HS-5 (cell line): ENCODE measurements at places on chromosomes 2 and 18.
A peak's percentile ranks its signal among the peaks of the same experiment; 100 is the strongest.

DNA sequence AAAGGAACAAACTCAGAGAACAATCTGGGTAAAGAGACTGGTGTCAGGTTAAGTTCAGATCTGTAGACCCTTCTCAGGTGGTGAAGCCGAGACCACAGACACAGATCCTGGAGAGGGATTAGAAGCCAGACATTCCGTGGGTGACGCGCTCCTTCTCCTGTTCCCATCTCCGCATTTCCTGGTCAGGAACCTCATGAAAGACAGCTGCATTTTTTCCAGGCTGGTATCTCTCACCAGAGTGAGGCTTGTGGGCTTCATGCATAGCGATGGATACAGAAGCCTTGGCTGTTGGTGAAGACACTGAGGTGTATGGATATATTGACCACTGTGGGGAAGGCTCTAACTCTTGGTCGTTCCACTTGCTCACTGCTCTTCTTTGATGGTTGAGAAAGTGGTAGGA is 152.6 kb downstream of the FAM210A start:
- DNase-seq, result no peak

DNA sequence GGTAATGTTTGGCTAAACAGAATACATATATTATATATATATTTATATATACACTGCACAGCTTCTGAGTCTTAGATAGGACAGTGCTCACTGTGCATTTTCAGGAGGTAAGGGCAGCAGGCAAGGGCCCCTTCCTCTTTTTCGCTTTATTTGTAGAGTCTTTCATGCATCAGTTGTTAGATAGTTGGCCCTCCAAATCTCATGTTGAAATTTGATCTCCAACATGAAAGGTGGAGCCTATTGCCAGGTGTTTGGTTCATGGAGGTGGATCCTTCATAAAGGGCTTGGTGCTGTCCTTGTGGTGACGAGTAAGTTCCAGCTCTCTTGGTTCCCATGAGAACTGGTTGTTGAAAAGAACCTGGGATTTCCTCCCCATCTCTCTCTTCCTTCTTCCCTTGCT is 48.1 kb downstream of the TSN start:
- DNase-seq, result no peak

- DNase-seq, result no peak
These were observed 145.8 kb upstream of the ACAA2 start for GRCh38 chr18:49959176-49959575.

DNA sequence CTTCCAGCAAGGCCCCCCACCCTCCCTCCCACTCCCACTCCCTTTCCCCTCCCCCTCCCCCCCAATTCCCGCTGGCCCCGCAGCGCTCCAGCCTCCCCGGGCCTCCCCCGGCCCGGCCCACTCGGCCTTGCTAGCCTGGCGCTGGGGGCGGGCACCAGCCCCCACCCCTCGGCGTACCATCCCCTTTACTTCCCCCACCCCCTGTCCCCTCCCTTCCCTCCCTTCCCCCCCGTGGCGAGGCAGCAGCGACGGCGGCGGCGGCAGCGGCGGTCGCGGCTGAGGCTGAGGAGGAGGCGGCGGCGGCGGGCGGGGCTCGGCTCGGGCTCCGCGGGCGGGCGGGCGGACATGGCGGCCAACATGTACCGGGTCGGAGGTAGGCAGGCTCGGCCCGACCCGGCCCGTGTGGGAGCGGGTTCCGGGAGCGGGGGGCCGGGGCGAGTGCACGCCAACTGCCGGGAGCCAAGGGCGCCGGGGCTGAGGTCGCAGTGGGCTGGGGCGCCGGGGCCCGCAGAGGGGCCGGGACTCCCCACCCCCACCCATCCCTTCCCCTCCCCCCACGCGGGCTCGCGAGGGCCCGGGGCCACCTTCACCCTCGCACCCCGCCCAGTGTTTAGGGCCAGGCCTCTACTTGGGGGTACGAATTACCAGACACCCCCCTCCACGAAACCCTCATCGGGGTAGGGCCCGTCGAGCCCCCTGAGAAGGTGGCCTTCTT is at the start of gene MTA3:
Gene MTA3 (plus strand): TSS at position 232 of the 715 bp plus-strand sequence. CDS start 114 bp downstream, at position 346.
- DNase-seq, result no peak

DNA sequence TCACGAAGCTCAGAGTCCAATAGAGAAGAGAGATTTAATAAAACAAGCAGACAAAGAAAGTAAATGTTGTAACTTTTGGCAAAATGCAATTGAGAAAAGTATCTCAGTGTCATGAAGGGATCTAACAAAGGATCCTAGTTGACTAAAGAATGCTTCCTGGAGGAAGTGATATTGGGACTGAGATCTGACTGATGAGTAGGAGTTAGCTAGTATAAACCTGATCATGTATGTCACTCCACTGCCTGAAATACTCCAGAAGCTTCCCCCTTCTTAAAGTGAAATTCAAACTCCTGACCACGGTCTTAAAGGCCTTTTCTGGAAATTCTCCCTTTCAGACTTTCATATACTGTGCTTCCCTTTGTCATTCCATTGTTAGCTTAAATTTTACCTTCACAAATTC is 1102.4 kb upstream of the ZEB2 start:
- DNase-seq, result no peak

DNA sequence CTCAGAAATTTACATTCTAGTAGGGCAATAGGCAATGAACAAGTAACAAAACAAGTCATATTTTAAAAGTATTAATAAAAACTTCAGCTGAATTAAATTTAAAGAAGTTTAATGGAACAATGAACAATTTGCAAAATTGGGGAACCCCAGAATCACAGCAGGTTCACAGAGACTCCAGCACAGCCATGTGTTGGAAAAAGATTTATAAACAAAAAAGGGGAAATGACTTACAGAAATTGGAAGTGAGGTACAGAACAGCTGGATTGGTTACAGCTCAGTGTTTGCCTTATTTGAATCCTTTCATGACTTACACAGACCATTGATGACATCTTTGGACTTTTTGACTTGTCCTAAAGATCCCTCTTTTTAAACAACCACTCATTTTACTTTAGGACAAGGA is 179.9 kb upstream of the SCN7A start:
- no peak for DNase-seq

DNA sequence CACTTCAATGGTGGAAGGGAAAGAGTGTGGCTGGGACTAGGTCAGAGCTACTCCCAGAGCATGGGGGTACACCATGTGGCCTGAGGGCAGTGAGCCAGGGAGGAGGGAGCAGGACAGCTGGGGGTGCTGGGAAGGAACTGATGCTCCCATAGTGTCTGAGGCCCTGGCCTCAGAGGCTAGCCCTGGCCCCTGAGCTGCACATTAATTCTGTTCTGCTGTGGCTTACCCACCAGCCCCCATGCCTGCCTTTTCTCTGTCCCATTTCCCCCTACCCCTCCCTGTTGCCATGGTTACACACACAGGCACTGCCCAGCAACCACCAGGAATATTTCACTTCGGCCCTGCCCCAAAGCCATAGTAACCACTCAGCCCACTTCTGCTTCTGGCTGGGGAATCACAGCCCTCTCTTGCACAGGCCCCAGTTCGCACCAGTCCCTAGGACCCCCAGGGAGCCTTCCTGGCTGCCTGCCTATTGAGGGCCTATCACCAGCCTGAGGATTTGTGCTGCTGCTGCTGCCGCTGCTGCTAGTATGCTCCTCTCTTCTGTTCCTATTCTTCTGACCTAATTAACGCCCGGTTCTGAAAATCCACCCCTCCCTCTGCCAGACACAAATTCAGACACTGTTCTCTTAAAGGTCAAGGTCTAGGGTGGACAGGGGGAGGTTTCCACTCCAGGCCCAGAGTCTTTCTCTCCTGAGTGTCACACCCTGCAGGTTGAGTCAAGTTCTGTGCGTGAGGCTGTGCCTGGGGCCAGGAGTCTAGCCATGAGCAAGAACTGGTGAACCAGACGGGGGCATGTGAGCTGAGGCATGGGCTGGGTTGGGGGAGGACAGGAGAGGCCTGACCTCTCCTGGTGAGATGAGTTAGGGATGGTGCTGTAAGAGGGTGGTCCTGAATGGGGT is 87.1 kb upstream of the MCFD2 start:
- DNase-seq, result no peak

- no peak for DNase-seq
These were observed 5.3 kb upstream of the DLX1 start for GRCh38 chr2:172079838-172080640.

DNA sequence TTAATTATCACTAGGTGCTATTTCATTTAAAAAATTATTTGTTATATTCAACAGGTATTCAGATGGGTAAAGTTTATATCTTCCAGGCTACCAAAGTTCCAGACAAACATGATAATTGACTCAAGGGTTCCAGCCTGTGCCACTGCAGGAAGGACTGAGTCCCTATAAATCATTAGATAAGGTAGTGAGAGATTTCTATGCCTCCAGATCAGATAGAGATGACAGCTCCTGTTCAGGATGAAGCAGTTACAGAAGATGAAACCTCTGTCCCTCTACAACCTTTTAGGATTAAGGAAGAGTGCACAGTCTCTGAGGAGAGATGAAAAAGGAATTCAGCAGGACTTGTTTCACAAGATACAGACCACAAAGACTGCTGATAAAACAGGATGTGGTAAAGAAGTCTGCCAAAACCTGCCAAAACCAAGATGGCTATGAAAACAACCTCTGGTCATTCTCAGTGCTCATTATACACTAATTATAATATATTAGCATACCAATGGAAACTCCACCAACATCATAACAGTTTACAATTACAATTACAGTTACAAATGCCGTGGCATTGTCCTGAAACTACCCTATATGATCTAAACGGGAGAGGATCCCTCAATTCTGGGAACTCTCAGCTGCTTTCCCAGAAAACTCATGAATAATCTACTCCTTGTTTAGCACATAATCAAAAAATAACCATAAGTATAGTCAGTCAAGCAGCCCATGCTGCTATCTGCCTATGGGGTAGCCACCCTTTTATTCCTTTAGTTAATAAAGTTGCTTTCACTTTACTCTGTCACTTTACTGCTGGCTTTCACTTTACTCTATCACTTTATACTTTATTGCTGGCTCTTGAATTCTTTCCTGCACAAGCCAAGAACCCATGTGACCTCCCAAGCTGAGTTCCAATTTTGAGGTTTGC is 288.5 kb downstream of the PDE11A start:
- DNase-seq, result peak; percentile 66

GRCh38 chr18:48136827-48137373 is 206.4 kb upstream of the SMAD2 start:
- DNase-seq, result no peak

DNA sequence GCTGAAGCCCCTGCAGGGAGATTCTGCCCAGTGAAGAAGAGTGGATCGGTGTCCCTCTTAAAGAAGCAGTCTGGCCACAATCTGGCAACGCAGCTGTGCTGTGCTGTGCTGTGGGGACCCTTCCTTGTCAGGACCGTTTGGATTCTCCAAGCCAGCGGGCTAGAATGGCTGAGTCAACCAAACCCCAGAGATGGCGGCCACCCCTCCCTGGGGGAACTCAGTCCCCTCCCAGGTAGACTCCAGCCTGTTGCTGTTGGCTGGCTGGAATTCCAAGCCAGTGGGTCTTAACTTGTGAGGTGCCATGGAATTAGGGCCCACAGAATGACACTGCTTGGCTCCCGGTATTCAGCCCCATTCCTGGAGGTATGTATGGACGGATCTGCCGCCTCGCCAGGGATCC is 62.3 kb downstream of the MMADHC start:
- no peak for DNase-seq

- no peak for DNase-seq
These were observed 243.0 kb downstream of the CELF4 start for GRCh38 chr18:37322492-37323035.

DNA sequence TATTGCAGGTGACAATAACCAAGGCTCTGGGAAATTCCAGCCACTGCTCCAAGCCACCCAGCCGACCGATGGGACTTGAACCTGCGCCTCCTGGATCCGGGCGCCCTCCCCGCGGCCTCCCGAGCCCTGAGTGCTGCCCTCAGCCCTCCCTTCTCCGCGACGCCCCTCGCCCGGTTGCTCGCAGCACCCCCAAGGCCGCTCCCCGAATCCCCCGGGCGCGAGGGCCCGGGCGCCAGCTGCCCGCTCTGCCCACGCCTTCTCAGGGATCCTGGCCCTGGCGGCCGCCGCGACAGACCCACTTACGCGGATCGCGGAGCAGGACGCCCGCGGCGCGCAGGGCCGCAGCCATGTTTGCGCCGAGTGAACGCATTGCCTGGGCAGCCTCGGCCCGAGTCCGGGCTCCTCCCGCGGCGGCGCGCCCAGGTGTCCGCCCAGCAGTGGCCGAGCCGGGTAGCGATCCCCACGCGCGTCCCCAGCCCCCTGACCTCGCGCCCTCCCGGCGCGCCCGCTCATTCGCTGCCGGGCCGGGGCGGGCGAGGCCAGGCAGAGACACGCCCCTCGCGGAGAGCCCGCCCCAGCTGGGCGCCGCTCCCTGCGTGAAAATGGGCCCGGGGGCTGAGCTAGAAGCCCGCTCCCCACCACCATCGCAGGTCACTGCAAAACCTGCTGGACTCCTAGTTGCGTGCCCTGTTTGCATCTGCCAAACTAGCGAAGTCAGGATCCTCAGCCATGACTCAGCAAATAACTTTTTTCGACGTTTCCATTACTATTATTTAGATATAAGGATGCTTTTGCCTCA is at the start of gene FECH:
Gene FECH (minus strand): TSS at position 452 of the 799 bp plus-strand sequence. CDS start 82 bp downstream, at position 370.
- no peak for DNase-seq

GRCh38 chr2:88398180-88398579 is 54.3 kb downstream of the FOXI3 start:
- no peak for DNase-seq

DNA sequence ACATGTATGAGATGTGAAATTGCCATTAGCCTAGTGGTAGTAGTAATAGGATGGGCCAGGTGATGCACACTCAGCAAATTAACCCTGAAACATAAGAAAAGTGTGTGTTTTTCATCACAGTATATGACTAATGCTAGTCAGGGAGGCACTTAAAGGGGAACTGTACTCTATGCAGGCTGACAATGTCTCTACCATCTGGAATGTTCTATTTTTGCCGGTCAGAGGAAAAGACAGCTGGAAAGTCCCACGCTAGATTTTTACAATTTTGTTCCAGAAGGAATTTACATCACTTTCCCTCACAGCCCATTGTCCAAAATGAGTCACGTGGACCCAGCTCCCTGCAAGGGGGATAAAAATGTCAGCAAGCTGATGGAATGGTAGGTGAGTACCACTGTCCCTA is 746.3 kb upstream of the CHAC2 start:
- DNase-seq, result no peak

DNA sequence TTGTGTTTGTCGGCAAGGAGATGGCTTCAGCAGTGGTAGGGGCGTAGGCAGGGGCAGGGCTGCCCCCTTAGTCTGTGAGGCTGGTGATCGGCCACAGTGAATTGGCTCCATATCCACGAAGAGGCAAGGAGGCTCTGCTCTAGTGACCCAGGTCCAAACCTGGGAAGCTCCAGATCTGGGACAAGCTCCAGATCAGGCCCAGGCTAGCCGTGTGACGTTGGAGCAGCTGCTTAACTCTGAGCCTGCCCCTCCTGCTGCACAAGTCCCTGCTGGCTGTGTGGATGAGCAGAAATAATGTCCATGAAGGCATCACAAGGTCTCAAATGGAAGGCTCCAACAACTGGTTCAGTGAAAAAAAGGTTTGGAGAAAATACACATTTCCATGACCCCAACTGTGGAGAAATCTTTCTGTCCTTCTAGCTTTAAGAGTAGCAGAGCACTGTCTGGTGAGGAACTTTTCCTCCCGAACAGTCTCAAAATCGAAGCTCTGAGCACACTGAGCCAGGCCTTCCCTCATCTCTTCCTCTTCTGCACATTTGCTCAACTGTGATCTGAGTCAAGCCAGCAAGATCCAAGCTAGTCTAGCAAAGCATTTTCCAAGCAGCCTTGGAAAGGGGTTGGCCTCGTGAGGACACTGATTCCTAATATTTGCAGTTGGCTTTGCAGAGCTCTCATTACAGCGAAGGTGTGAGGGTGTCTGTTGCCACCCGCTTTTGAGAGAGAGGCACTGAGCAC is 67.0 kb upstream of the TCF7L1 start:
- DNase-seq, result no peak

GRCh38 chr2:28681158-28681571 is 70.5 kb upstream of the PPP1CB start:
- no peak for DNase-seq

GRCh38 chr18:25737710-25738311 is 352.6 kb downstream of the SS18 start:
- DNase-seq, result peak; percentile 96
